Upper lobe of right lung (tissue), 1 donor: ENCODE measurements at places on chromosomes 6 and 20. TPM values are rescaled to one million over a fixed set of nuclear protein-coding genes. Genes with fewer than 3 reads are reported as not detected.

DNA sequence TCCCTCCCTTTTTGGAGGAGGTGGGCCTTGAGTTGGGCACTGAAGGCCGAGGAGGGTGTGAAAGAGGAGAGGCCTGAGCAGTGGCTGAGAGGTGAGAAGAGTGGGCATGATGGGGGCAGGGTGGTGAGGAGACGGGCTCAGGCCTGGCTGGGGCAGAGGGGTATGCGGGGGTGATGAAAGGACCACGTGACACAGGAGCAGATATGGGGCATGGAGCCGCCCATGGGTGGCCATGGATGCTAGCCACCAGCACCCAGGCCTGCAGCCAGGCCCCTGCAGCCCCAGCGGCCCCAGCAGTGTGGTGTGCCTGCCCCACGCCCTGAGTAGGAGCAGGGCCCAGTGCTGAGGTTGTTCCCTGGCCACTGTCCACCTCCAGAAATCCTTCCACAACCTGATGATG is 26.5 kb downstream of the UQCC2 start:
- no peak for DNase-seq

Gene SPATS1
- not detected for total RNA-seq

DNA sequence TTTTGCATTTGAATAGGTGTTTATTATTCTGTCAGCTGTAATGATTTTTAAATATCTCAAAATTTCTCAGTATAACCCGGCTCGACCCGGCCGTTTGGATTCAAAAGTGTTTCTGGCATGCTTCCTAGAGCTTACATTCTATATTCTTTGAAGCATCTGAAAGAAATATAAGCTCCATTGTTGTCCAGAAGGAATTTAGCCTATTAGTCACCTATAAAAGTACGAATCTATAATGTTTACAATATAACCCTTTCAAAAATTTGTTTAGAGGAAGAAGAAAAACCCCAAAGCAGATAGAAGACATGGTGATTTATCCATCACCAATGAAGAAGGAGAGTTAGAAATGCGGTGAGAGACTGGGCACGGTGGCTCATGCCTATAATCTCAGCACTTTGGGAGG is 22.3 kb upstream of the HECA start:
- DNase-seq, result no peak

DNA sequence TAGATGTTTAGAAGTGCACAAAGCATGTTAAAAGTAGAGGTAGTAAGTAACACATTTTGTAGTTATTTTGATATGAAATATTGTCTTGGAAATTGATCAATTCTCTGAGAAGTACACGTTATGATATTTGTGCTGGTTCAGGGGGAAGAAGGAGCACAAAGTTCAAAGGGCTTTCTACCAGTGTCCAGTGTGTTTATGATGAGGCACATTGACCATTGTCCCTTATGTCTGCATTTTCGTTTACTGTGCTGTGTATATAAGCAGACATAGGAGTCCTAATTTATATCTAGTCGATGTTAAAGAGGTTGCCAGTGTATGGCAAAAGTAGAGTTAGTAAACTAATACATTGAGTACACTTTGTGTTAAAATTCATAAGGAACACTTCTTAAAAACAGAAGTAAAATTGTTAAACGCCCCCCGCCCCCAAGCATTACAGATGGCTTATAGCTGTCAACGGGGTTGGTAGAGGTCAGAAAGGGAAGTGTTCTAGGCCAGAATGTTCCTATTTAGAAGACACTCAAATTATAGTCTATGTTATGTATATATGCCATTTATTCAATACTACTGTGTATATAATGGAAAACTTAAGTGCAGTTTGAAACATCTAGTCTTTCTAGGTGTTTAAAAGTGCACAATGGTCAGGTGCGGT is 13.3 kb upstream of the HMGN4 start:
- DNase-seq, result no peak

DNA sequence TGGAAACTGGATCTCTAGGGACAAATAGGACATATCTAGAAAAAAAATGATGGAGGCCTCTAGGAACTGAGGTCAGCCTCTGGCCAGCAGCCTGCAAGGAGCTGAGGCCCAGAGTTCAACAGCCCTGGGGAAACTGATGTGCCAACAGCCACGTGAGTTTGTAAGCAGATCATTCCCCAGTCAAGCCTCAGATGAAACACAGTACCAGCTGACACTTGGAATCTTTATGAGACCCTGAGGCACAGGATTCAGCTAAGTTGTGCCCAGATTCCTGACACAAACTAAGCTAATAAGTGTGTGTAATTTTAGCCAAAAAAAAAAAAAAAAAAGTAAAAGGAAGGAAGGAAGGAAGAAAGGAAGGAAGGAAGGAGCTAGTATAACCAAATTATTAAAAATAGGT is 1059.8 kb upstream of the MAP3K7 start:
- DNase-seq, result no peak

DNA sequence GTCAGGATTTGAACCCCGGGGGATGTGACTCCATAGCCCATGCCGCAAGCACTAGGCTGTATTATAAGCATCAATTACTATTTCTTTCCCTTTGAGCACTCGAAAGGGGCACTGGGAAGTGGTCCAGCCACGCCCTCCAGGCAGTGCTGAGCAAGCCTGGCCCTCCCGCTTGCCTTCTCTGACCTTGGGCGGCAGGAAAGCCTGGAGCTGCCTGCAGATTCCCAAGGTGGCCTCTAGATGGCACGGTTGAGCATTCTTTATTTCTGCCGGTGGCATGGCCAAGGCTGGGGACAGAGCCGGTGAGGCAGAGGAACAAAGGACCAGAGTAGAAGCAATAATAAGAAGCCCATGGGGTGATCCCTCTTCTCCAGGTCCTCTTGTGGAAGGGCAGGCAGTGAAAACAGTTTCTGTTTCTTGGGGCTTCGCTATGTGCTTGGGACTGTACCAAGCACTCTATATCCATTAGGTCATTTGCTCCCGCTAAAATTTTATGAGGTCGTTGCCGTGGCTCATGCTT is 32.0 kb downstream of the ARHGAP40 start:
- peak; percentile 72 for DNase-seq

Gene COL21A1
- 15.6 TPM for total RNA-seq

DNA sequence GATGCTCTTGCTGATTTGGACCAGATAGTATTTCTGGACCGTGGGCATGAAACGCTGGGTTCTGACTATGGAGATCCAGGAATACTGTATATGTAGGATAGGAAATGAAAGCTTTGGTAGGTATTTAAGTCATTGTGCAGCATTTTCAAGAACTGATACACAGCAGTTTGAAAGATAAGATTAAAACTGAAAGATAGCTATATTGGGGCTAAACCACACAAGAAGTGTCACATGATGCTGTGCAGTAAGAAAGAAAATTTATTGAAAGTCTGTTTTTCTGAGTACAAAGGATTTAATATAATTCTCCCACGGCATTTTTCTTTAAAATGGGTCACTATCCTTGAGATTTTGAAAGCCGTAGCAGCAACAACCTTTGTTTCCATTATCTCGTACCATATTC is 305 bp downstream of the IL17A start:
- no peak for DNase-seq

DNA sequence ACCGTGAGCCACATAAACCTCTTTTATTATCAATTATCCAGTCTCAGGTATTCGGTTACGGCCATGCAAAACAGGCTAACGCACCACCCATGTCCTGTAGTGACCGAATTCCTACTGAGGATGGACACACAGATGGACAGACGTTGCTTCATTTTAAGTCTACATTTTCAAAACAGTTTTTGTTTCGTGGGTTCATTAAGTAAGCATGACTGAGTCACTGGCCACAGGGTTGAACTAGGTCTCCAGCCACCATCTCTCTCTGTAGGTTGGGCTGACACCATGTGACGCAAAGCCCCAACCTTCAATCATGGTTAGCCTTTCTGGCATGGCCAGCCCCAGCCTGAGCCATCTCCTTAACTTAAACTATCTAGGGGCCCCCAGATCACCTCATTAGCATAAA is 110.0 kb upstream of the SLC22A23 start:
- DNase-seq, result no peak
